NCI-H460 (cell line): ENCODE measurements at places on chromosomes 5 and 9.

DNA sequence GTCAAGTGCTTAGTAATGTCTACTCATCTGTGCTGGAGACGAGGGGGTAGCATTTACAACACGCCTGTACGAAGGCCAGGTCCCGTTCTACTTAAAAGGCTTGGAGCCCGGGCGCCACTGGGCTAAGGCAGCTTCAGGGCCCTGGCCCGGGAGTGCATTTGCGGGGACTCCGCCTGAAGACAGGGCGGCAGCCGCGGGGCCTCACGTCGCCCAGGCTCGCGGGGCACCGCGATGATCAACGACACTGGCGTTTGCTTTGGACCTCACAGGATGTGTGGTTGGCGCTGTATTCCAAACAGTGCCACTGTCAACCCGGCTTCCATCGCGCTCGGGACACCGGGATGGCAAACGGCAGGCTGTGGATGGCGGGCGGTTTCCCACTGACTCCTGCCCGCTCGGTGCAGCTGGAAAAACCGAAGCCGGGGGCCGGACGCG is 1.1 kb upstream of the TENT4A start:
- DNase-seq, result peak; percentile 41

- no peak for DNase-seq
These were observed 72.4 kb upstream of the CXCL14 start for GRCh38 chr5:135651156-135651555.

DNA sequence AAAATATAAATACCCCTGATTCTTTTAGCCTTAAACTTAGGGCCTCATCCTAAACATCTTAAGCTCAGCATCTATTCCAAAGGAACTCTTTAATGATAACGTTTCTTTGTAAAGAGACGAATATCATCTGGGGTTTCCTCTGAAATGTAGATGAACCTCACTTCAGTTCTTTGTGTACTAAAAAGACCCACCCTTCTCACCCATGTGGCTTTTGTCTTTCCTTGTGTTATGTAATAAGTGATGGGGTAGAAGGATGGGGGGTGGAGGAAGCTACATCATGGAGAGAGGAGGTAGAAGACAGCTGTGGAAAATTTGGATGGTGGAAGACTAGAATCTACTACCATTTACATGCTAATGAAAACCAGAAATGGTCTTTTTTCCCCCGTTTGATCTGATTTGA is 111.0 kb downstream of the NDUFS4 start:
- no peak for DNase-seq

- no peak for DNase-seq
These were observed 146.8 kb upstream of the DAPK1 start for GRCh38 chr9:87350915-87351314.

- no peak for DNase-seq
These were observed 85.5 kb downstream of the TEK start for GRCh38 chr9:27194401-27195091.

DNA sequence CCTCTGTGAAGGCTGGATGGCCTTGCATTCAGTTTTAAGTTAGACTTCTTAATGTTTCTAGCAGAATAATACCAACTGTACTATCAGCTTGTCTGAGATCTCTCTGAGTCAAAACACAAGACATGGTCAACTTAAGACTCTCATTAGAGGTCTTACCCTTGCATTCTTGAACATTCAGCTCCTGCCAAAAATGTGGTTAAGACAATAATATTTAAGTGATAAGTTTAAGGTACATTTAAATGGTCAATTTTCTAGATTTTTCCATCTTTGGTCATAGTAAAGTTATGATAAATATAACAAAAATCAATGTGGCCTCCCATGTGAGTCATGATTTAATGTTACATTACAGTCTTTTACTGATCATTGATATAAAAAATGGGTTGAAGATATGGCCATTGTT is 75.0 kb downstream of the NR2F1 start:
- no peak for DNase-seq

DNA sequence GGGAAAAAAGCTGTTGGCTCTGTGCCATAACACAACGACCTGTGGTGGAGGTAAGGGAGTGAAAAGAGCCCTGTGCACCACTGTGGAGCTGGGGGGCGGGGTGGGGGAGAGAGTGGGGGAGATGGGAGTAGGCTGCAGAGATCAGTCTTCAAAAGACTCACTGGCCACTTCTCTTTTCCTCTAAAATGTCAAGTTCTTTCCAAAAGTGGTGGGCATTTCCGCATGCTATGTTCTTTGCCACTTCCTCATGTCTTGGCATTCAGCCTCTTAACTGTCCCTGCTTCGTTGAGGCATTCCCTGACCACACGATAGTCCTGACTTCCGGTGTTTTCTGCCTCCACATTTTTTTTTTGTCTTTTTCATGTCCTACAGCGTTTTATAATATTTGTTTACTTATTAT is 2.4 kb upstream of the PPP2R2B start:
- DNase-seq, result no peak

- no peak for DNase-seq
These were observed 71.3 kb upstream of the OTULINL start for GRCh38 chr5:14510156-14510734.

DNA sequence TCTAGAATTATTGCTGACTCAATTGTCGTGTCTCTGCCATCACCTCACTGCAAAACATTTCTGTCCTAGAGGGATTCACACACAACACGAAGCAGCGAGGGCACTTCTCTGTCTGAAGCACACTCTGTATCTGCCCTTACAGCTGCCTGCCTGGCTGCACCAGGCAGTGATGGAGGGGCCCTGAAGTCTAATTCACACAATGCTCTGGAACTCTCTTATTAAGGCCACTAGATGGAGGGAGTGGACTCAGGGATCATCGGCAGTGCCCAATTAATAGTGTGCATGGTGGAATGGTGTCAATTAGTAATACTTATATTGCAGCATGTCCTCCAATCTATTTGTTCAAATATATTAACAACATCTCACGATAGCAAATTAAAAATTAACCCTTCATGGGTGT is 157.5 kb upstream of the MAP1B start:
- DNase-seq, result no peak

DNA sequence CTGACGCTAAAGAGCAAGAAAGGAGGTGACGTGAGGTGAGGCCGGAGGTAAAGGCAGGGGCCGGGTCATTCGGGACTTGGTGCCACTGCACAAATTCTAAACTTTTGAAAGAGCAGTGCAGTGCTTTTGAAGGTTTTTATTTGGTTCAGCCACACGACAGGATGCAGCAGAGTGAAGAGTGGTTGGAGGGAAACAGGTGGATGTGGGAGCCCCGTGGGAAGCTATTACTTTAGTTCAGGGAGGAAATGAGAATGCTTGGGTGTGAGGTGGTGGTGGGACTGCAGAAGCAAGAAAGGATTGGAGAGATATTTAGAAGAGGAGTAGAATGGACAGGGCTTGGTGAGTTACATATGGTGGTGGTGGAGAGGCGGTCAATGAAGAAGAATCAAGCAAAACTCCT is 64.7 kb upstream of the ITGA2 start:
- DNase-seq, result no peak

- DNase-seq, result no peak
These were observed 50.8 kb downstream of the NR3C1 start for GRCh38 chr5:143352691-143353090.

DNA sequence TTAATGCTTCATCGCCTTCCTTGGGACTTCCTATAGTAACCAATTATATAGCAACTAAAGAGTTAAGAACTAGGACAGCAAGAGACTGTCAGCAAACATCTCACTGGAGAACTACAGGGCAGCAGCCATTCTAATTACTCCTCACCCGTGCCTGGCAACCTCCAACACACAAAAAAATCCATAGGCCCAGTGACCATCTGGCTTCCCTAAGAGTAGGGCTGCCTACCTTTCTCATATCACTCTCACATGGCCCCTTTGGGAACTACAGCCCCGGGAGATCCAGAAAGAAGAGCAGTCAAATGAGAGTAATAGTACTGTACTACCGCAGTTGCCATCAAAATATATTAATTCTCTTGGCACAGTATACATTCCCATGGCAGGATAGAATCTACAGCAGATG is 5.7 kb downstream of the DCAF10 start:
- no peak for DNase-seq

GRCh38 chr9:33139421-33140228 is 27.5 kb downstream of the B4GALT1 start:
- DNase-seq, result no peak

DNA sequence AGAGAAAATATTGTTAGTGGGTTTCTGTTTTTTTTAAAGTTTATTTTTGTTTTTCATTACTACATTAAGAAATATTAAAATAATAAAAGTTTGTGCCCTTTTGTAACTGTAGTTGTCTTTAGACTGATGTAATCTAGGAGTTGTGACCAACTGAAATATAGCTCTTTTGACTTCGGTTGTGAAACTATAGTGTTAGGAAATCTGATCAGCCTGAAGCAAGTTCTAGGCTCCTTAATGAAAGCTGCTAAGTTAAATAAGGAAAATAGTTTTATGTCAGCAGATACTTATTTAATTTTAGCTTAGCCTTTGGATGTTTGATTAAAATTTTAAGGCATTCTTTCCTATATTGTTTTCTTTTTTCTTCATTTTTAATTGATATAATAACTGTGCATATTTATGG is 14.2 kb downstream of the AP3S1 start:
- DNase-seq, result no peak

- DNase-seq, result no peak
These were observed 314.2 kb downstream of the CDK5RAP2 start for GRCh38 chr9:120265791-120266190.

GRCh38 chr5:87359106-87359505 is 53.6 kb downstream of the CCNH start:
- DNase-seq, result no peak

DNA sequence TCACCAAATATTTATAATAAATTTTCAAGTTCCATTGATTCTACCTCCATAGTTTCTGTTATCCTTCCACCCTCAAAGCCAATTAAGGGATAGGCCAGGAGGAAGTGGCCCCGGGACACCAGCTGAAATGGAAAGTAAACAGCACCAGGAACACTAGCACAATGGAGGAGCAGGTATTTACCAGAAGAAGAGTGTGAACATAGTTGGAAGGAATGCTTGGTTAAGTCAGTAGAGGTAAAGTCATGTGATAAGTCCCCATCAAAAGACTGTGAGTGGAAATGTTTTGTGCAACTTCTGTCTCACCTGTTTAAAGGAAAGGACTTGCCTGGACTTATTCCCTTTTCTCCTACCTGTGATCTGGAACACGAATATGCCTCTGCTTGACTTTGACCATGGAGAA is 146.7 kb upstream of the RAI14 start:
- no peak for DNase-seq

- no peak for DNase-seq
These were observed 41.3 kb upstream of the CACNA1B start for GRCh38 chr9:137836151-137836830.

- DNase-seq, result peak; percentile 48
These were observed 214.4 kb upstream of the PAPPA start for GRCh38 chr9:115939065-115939765.

DNA sequence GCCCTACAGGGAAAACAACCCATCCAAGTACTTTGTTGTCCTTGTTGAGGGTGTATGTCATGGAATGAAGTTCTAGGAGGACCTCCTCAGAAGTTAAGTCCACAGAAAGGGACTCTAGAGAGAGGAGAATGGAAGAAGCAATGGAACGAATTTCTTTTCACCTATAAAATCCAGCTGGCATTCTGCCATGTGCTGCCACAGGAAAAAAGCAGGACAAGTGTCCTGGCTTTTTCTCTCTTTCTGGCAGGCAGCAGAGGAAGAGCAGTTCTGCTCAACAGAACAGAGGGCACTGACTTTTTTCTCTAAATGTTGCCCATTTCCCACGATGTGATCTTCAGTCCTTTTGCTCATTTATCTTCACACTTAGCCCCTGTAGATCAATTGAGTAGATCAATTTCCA is 240.8 kb downstream of the MCTP1 start:
- no peak for DNase-seq

DNA sequence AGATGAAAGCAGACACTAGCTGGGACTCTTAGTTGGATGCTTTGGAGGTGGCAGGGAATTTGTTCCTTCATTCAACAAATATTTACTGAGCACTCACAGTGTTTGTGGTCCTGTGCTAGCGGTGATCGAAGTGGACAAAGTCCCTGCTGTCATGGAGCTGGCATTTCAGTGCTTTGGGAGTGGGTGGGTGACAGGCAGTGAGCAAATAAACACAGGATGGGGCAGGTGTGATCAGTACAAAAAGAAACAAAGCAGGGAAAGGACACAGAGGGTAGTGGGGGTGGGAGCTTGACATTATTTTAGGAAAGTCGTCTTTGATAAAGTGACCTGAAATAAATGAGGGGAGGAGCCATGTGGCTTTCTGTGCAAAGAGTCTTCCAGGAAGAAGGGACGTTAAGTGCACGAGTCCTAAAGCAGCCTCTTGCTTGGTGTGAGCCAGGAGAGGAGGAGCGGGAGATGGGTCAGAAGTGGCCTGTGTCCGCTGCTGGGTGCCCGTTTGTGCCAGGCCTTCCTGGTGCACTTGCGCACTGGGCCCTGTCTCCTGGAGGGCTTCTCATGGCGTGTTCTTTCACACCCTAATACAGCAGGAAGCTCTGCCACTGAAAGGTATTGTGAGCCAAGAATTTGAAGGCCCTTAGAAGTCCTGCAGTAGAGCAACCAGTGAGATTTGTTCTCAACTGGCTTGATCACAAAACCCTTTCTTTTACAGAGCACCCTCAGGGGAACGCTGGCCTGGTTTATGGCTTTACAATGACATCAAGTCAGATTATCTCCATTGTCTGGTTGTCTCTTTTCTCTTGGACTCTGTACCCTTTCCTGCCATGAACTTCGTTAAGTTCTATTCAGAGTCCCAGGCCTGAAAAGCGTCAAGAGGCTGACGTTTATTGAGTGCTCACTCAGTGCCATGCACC is 14.8 kb downstream of the NDST1 start:
- DNase-seq, result no peak
